ENCODE measurements at places on chromosomes 11 and 22.
A peak's percentile ranks its signal among the peaks of the same experiment; 100 is the strongest.

DNA sequence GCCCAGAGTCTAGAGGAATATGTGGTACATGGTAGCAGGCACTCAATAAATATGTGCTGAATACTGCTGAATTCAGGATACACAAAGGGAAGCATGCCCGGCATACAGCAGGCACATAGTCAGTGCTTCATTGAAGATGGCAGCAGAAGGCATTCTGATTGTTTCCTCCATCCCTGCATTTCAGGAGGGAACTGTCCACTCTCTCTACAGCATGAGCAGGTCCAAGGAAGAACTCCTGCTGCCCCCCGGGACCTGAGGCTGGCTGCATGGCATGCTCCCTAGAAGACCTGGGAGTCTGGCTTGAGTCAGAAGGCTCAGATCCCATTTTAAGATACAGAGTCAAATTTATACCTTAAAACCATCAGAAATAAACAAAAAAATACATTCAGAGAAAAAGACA is 319.3 kb upstream of the NARS2 start:
- DNase-seq, result no peak

GRCh38 chr11:12330485-12331231 is 46.7 kb upstream of the PARVA start:
- no peak for DNase-seq

- DNase-seq, result no peak
Measured at GRCh38 chr11:26703411-26704191, 18.3 kb downstream of the SLC5A12 start.

DNA sequence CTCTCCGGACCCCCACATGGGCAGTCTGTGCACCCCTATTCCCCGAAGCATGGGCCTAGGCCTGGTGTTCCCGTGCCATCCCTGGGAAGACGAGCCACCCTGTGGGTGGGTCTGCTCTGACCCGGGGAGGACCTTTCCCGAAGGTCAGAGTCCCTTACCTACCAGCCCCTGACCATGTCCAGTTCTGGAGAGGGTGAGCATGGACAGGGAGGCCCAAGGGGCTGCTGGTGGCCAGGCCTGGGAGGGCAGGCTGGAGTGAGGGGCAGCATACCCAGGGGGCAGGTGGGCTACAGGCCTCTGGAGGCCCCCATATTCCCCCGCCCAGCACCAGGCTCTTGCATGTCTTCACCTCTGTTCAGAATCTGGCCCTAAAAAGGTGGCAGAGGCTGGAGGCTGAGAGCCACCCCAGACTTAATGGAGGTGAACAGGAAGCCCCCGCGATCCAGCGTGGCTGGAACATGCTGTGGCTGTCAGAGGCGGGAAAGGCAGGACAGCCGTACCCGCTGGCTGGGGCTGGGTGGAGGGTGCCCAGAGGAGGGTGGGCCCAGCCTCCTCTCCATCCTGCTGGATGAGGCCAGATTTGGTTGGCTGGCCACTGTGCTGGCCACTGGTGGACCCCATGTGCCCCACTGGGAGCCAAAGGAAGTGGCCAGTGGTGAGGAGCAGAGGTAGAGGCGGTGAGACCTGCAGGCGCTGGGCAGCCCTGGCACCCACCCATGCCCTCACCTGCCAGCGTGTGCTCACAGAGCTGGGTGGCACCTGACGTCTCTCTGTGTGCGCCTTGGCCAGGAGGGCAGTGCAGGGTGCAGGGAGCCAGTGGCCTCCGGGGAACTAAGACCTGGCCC is 11.2 kb upstream of the SYT8 start:
- DNase-seq, result no peak

DNA sequence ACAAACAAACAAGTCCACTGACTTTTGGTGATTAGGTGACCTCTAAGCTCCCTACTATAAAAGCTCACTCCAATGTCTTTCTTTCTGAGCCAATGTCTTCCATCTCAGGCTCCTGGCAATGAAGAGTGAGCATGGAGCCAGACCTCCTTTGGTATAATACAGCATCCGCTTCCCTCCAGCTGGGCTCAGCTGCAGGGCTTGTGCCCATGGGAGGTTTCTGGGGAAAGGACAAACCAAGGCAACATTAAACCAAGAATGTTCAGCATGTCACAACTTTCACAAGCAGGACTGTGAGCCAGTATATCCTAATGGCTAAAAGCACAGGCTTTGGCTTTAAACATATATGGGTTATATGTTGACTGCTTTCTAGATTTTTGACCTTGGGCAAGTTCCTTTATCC is 58.8 kb downstream of the EHF start:
- no peak for DNase-seq

GRCh38 chr11:71499125-71499524 is 27.9 kb upstream of the KRTAP5-7 start:
- no peak for DNase-seq

GRCh38 chr11:90349731-90350130 is 126.9 kb upstream of the CHORDC1 start:
- DNase-seq, result no peak

- no peak for DNase-seq
Measured at GRCh38 chr22:37119872-37120271, 10.4 kb upstream of the TMPRSS6 start.

- no peak for DNase-seq
Measured at GRCh38 chr11:113045146-113045545, 83.9 kb downstream of the NCAM1 start.

DNA sequence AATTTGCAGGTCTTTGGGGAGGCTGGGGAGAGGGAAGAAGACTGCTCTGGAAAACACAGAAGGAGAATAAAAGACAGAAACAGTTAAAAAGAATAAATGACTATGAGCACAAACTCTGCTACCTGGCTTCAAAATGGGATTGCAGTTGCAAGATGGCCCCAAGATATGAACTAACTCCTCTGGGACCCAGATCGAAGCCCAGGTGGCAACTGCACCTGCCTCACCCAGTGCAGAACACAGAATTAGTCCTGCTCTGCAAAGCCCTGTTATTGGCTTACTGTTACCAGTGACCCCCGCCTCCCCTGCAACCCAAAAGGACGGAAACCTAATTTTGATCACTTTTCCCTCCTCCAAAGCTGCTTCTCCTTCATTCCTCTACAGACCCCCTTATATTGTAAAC is 35.9 kb upstream of the POU2AF1 start:
- no peak for DNase-seq

- DNase-seq, result peak; percentile 51
Measured at GRCh38 chr11:96393753-96394348, 4.0 kb downstream of the JRKL start.

DNA sequence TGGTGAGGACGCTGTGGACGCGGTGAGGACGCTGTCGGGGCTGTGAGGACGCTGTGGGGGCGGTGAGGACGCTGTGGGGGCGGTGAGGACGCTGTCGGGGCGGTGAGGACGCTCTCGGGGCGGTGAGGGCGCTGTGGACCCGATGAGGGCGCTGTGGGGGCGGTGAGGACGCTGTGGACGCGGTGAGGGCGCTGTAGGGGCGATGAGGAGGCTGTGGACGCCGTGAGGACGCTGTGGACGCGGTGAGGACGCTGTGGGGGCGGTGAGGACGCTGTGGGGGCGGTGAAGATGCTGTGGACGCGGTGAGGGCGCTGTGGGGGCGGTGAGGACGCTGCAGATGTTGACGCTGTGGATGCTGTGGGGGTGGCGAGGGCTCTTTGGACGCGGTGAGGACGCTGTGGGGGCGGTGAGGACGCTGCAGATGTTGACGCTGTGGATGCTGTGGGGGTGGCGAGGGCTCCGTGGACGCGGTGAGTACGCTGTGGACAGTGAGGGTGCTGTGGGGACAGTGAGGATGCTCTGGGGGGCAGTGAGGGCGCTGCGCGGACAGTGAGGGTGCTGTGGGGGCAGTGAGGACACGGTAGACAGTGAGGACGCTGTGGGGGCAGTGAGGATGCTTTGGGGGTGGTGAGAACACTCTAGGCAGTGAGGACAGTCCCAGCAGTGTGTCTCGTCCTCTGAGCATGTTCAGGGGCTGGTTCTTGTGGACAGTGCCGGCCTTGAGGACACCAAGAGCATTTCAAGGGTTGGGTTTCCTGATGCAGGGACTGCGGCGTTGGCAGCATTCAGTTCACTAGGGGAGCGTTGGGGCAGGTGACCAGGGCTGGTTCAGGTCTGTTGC is 4.2 kb downstream of the GP1BB start:
- DNase-seq, result no peak

GRCh38 chr11:68881320-68881719 is 22.3 kb downstream of the MRPL21 start:
- DNase-seq, result no peak

DNA sequence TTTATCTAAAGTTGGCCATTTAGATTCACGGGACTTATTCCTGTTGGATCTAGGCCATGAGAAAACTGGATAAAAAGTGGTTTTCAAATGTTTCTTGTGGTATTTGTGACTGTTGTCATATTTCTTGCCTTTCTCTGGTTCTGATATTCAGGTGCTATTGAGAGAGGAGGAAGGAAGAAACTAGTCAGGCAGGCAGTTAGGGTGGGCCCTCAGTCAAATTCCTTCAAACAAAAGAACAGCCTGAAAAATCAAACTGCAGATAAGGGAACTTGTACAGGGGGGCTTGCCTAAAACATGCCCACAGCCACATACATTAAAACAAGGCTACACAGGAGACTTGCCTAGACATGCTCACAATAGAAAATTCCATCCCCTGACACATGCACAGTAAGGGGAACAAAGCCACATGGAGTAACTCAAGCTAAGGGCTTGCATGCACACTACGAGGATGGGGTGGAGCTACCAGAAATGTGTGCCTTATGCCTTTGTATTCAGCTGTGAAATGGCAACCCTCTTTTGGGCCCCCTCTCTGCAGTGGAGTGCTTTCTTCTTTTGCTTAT is 18.2 kb downstream of the NCR3LG1 start:
- DNase-seq, result no peak

GRCh38 chr22:39592081-39593065 is 21.8 kb downstream of the CACNA1I start:
- peak; percentile 67 for DNase-seq

DNA sequence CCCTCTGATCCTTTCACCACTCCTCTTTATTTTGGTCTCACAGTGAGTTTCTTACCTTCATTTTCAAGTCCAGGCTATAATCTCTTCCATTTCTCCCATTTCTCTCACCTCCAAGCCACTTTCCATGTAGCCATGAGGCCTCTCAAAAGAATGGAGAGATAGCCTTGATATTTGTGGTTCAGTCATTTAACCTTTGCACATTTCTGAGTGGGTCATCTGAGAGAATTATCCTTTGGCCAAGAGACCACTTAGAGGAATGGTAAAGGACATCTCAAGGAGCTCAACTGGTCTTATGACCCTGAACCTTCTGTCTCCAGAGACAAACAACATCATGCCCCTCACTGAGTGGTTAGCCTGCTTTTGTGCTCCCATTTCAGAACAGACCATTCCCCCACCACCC is 121.1 kb downstream of the KIRREL3 start:
- peak; percentile 18 for DNase-seq

GRCh38 chr11:68469642-68470041 is 9.1 kb downstream of the PPP6R3 start:
- DNase-seq, result no peak

DNA sequence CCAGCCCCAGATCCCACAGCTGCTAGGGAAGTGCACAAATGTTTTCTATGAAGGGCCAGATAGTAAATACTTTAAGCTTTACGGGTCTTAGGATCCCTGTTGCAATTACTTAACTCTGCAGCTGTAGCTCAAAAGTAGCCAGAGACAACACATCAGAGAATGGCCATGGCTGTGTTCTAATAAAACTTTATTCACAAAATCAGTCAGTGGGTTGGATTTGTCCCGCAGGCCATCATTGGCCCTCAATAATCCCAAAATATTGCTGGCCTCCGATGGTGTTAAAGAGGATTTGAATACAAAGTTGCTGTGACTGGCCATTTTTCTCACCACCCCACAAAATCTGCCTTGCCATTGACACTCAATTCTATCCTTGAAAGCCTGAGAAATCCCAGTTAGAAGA is 49.6 kb downstream of the ISX start:
- DNase-seq, result no peak

GRCh38 chr11:77968337-77968736 is 26.1 kb downstream of the INTS4 start:
- no peak for DNase-seq

- DNase-seq, result no peak
Measured at GRCh38 chr11:92675303-92675702, 294.1 kb upstream of the MTNR1B start.

- DNase-seq, result peak; percentile 70
Measured at GRCh38 chr11:119320776-119321524, 4.0 kb upstream of the MCAM start.

DNA sequence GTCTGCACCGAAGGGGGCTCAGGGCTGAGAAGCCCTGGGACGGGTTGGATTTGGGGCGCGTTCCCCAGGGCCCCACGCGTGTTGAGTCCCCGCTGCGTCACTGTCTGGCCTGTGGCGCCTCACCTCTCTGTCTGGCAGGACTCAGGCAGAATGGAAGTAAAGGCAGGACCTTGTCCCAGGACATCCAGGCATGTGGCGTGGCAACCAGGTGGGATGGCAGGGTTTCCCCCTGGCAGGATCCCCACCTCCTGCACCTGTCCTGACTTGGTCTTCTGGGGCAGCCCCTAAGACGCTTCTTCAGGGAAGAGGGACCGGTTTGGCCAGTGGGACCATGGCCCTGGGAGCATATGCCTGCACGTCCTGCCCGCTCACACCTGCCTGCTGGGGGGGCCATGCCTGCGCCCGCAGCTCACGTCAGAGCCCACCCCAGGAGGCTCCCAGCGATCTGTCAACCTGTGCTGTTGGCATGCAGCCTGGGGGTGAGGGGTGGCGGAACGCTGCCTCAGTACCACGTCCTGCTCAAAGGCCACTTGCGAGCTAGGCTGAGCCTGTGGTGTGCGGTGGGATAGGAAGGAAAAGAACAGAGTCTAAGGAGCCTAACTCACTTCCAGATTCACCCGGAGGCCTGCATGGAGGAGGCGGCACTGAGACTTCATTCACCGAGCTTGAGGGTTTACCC is 72.7 kb downstream of the KCNQ1 start:
- no peak for DNase-seq

- DNase-seq, result no peak
Measured at GRCh38 chr11:125201525-125202141, 37.1 kb downstream of the PKNOX2 start.

DNA sequence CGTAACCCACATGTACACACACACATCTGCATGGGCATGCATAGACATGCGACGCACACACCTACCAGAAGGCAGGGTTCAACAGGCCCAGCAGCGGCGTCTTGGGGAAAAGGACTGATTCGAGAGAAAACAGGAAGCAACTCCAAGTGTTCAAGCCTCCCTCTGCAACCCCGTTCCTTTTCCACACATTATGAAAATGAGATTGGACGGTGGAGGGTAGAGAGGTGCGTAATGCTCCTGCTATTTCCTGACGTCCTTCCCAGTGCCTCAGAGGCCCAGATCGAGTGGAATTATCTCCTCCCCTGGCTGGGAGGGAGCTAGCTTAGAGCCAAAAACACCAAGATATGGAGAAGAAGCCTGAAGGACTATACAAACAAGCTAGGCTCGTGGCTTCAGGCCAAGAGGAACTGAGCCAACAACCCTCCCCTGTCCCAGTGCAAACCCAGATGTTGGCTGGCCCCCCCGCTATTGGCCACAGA is 289.2 kb downstream of the MN1 start:
- DNase-seq, result peak; percentile 57

DNA sequence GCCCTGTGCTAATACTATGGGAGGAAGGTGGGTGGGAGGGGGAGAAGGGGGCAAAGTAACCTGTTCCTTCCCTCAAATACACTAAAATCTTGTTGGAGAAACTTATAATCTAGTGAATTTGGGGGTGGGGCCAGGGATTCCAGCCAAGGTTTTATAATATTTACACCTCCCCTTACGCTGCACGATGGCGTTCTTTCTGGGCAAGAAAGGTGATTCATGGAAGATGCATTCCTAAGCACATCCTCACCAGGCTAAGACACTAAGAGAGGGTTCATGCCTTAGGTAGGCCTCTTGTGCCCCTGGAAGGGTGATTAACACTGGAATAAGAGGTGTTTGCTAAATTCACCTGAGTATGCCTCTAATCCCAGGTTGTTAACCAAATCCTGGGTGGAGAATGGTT is 82.6 kb downstream of the BARX2 start:
- no peak for DNase-seq
